Neuronal stem cell (in vitro differentiated cells): ENCODE measurements at places on chromosomes 5 and 9.

DNA sequence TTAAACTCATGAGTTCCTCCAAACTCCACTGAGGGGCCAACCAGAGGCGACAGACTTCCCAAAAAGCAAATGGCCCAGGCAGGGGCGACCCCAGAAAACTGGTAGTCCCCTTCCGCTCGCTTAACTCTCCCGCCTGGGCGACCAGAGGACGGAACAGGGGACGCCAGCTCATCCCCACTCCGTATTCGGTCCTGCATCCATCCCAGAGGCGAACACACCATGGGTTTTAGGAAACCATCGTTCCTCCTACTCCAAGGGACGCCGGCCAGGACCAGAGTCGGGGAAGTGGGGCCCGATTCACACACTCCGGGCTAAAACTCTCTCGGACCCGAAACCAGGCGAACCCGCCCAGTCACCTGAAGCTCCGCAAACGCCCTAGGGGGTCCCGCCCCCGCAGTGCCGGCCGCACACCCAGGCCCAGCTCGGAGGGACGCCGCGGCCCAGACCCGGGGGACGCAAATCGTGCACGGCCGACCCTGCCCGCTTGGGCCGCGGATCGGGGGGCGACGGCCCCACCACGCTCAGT, 478 bp downstream of the TEX10 start:
- peak; percentile 18 for DNase-seq

GRCh38 chr9:135574943-135575342, 13.4 kb downstream of the PAEP start:
- no peak for DNase-seq

DNA sequence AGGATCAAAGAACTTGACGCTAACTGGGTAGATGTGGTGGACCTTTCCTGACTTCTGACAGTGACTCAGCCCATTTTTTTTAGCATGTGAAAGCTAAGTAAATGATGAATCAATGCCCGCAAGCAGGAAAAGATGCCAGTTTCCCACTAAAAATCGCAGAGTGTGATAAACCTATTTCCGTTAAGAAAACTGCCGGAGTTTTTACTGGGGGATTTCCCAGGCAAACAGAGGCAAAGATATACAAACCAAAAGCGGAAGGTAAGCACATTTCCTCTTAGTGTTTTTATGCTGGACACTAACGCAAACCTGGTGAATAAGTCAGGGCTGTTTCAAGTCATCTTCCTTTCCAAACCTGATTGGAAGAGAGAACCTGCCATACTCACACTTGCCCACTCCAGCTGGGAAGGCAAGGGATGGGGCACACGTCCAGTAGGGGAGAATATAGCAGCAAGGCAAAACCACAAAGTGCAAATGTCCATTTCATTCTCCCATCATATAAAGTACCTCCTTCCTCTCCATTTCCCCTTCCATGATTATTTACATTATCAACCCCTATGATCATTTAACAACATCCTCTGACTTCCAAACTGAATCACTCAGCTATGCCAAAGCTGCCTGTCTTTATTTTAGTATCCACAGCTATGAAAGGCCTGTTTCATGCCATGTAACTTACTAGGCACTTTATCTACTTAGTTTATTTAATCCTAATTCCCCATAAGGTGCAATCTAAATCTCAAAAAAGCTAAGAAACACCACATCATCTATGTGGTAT, 349.7 kb upstream of the RFX3 start:
- no peak for DNase-seq

- no peak for DNase-seq
Observed at GRCh38 chr9:130336885-130337284, 71.3 kb downstream of the HMCN2 start.

- peak; percentile 21 for DNase-seq
Observed at GRCh38 chr5:42858687-42859086, 47.0 kb upstream of the SELENOP start.

DNA sequence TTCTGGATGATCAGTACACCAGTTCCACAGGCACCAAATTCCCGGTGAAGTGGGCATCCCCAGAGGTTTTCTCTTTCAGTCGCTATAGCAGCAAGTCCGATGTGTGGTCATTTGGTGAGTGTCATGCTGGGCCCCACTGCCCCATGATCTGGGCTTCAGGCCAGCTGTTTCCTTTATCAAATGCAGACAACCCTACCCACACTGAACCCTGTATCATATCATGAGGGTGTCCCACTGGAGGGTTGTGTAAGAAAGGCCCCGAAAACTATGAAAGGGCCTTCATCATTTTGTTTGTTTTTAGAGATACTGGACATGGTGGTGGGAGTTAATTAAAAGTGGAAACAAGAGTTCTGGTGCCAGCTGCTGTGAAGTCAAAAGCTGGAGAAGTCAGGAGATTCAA, 20.0 kb upstream of the CYFIP2 start:
- DNase-seq, result no peak

- DNase-seq, result no peak
Observed at GRCh38 chr5:178383301-178383918, 150.8 kb upstream of the PHYKPL start.

DNA sequence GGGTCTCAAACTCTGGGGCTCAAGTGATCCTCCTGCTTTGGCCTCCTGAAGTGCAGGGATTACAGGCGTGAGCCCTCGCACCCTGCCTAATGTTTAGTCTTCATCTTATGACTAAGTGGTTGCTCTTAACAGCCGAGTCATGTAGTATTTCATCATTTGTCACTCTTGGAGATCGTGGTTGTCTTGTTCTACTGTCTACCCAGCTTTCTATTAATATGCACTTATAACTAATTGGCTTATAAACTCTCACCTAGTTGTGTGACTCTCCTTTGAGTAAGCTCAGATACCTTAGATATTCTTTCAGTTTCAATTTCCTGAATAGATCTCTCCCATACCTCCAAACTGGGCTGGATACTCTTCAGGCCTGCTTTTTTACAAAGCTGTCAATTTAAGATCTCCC, 19.9 kb downstream of the SLC44A1 start:
- no peak for DNase-seq

DNA sequence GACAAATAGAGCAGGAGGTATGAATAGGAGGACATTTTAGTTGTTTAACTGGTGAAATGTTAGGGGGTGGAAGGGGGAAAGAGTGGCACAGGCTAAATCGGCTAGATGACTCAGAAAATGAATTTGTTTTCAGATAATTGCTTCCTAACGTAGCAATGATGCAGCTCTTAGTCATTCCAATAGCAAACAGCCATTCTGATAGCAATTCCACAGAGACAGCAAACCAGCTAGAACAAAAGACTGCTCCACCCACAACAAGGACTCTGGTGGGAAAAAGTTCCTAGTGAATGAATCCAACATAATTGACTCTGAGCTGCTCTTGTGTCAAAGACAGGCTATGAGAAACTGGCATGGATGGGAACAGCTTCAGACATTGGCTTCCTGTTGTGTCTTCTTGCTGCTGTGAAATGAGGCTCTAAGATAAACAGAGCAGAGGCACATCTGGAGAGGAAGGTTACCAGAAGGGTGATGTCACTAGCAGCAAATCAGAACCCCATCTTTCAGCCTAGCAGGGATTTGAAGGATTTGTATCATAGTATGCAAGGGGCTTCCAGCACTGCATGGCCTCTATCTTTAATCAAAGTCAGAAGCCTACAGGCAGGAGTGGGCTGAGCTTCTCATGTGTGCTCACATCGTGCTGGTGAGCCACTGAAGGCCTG, 28.1 kb upstream of the F2RL1 start:
- no peak for DNase-seq

DNA sequence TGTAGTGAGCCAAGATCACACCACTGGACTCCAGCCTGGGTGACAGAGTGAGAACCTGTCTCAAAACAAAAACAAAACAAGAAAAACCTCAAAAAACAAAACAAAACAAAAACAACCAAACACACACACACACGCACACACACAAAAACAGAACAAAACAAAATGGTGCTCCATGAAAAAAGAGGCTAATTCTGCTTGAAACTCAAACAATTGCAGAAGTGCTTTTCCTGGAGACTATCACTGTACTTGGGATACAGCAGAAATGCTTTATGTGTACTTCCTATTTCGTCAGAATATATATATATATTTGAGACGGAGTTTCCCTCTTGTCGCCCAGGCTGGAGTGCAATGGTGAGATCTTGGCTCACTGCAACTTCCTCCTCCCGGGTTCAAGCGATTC, 49.9 kb upstream of the HSPA9 start:
- no peak for DNase-seq

DNA sequence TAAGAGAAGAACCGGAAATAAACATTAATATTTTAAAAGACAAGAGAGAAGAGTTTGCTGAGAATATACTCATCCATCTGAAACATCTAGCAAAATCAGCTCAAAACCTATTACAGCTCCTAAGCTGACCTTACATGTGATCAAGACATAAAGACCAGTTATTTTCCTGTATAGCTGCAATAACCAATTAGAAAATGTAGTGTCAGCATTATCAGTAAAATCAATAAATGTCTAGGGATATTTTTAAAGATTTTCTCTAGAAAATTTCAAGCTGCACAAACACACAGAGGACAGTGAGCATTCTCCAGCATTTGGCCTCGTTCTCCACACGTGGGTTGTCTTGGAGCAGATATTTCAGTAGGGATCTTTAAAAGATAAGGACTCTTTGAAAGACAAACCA, 127.6 kb upstream of the CACNA1B start:
- DNase-seq, result no peak
